ENCODE measurements at places on chromosomes 2 and 18.
A peak's percentile ranks its signal among the peaks of the same experiment; 100 is the strongest.

GRCh38 chr18:34322365-34323289, 97.9 kb upstream of the NOL4 start:
- DNase-seq: no peak

DNA sequence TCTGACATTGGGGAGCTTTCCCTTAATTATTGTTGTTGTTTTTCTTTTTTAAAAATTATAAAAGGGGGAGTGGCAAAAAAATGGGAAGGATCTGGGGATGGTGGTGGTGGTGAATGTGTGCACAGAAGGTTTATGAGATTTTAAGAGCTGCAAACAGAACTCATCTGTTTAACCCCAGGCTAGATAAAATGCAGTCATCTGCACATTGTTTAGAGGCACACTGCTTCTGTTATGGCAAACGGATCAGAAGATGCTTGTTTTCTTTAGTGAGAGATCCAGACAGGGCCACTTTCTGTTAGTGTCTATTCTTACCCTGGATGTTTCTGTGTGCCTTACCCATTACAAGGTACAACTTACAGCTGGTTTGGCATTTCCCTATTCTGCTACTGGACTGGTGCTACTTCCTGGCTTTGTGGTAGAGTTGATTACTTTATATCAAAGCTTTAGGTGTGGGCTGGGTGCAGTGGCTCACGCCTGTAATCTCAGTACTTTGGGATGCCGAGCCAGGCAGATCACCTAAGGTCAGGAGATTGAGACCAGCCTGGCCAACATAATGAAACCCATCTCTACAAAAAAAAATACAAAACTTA, 68.2 kb upstream of the NRP2 start:
- DNase-seq: no peak

DNA sequence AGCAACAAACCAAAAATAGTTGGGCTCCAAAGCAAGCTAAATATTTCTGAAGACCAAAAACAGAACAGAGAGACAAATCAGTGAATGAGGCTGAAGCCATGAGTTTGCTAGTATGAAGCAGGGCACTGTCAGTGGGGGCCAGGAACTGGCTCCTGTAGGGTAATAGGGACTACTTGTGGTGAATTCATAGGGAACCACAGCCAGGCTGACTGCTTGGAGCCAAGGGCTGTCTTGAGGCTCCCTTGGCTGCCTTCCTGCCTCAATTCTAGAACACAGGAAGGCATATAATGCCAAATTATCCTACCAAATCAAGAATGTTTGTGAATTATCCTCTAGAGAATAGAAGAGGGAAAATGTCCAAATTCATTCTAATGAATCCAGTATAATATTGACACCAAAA, 406.0 kb downstream of the CCDC85A start:
- no peak for DNase-seq

DNA sequence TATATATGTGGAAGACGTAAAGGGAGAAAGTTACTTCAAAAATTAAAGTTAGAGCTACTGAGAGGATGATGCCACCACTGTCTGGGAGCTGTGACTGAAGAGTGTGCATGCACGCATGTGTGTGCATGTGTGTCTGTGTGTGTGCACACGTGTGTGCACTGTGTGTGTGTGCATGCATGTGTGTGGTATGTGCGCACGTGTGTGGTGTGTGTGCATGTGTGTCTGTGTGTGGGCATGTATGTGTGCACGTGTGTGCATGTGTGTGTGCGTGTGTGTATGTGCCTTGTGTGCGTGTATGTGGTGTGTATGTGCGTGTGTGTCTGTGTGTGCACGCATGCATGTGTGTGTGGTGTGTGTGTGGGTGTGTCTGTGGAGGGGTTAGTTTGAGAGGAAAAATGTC, 473.4 kb downstream of the CMPK2 start:
- DNase-seq: no peak

DNA sequence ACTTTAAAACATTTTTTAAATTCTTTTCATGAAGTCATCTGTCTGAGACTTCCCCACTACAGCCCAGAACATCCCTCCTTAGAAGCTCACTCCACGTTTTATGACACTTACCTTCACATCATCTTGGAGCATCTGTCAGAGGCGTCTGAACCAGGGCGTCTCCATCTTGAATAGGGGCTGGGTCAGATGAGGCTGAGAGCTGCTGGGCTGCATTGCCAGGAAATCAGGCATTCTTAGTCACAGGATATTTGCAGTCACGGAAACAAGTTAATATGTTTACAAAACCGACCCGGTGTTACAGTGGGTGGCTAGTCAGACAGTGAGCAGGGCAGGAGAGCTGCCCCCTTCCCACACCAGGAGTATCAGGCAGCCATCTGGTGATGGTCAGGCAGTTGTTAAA, 456.5 kb downstream of the FBXO15 start:
- no peak for DNase-seq

GRCh38 chr18:564708-565561, 15.2 kb upstream of the CETN1 start:
- no peak for DNase-seq

DNA sequence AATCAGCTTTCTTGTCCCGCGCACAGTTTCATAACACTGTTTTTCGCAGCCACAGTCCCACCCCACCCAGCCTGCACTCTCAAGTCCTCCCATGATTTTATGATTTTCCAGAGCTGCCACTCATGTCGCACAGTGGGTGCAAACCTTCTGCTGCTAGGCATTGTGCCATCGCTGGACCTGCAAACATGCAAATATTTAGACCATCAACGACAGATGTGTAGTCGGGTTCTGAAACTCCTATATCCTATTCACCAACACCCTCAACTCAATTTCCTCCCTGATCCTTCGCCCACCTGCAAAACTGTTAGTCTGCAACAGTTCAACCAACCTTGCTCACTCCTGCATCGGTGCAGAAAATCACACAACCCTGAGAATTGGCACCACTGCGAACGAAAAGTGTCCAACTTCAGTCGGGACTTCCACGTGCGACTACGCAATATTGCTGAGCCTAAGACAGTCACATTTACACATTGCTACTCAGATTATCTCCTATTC, 871 bp upstream of the ALS2 start:
- DNase-seq: peak; percentile 2

DNA sequence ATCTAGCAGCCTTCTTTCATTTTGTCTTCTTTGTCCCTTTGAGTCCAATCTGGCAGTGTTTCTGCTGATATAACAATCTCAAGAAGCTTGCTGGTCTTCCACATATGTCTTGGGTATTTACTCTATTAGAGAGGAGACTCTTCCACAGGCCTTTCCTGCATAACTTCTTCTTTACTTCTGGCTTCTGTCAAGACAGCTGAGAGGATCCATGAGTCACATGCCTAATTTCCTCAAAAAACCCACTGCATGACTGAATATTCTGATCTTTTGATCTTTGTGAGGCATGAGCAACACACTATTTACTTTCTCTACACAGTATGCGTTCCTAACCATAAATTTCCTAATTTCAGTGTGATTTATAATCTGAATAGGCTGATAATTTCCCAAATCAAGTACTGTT, 5.1 kb upstream of the DCC start:
- no peak for DNase-seq

DNA sequence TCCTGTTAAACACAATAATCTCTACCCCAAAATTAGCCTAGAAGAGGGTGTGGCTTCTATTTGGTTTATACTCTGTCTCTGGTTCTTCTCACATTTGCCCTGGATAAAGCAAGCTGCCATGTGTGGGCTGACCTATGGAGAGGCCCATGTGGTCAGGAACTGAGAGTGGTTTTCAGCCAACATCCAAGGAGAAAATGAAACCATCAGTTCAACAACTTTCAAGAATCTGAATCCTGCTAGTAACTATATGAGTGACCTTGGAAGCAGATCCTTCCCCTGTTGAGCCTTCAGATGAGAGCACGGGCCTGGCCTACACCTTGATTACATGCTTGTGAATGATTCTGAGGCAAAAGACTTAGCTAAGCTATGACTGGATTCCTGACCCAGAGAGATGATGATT, 11.5 kb upstream of the TRIB2 start:
- DNase-seq: no peak

GRCh38 chr2:128687565-128687964, 368.9 kb upstream of the HS6ST1 start:
- no peak for DNase-seq

DNA sequence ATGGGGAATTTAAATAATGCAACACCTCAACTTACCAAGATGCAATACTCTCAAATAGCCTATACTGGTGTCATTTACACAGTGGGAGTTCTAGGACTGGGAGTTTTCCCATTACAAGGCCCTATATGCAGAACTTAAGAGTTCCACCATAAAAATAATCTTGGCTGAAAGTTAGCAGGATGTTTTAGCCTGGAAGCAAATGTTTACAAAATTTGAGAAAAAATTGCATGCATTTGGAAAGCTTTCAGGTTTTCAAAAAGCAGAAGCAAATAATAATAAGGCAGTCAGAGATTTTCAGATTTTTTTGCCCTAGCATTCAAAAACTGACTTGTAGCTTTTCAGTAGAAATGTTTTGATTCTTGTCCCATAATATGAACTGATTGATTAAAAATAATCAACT, 397.3 kb downstream of the ARHGAP15 start:
- no peak for DNase-seq
